ENCODE measurements at places on chromosomes 3 and 15. TPM values are rescaled to one million over a fixed set of nuclear protein-coding genes. Genes with fewer than 3 reads are reported as not detected.

The RFC4 gene
- total RNA-seq: 61.9 TPM

The CACNA1D gene
- total RNA-seq: 0.55 TPM

The ZPLD1 gene
- not detected for total RNA-seq

The MESP2 gene
- total RNA-seq: 0.52 TPM

The DNAJA4 gene
- 0.11 TPM for total RNA-seq

The CMC1 gene
- 37.9 TPM for total RNA-seq

The KIF23 gene
- total RNA-seq: 65.7 TPM

The GPR87 gene
- total RNA-seq: 2.3 TPM

The PLSCR2 gene
- not detected for total RNA-seq

The SPINK8 gene
- not detected for total RNA-seq

The HCLS1 gene
- 0.15 TPM for total RNA-seq

The KLHL25 gene
- 6.7 TPM for total RNA-seq

The SCN11A gene
- total RNA-seq: 0.01 TPM

The HDGFL3 gene
- 47.9 TPM for total RNA-seq

The CD47 gene
- 36.9 TPM for total RNA-seq

The C3orf33 gene
- 5.0 TPM for total RNA-seq

The BOC gene
- total RNA-seq: 4.8 TPM

The CCDC32 gene
- total RNA-seq: 12.4 TPM

The CHRM5 gene
- total RNA-seq: 0.06 TPM

The PIK3R4 gene
- 16.3 TPM for total RNA-seq

The ENTPD3 gene
- 0.03 TPM for total RNA-seq

The FGD5 gene
- 0.03 TPM for total RNA-seq

The IL20RB gene
- total RNA-seq: 0.99 TPM

The PKM gene
- 3,075 TPM for total RNA-seq

Measured in A549 treated with AZD2906 at 1 μM for 4 hours (cell line).